Trophoblast cell (in vitro differentiated cells and primary cell): ENCODE measurements at places on chromosomes 3 and 15.

- peak; percentile 78 for DNase-seq
These were observed at the start of gene ABHD14A for GRCh38 chr3:51974963-51975851. TSS of gene ABHD14A (plus strand) at chr3:51975064. CDS start at chr3:51975136, 72 bp downstream.

GRCh38 chr3:174862101-174862500 lies 3.0 kb downstream of the NAALADL2 start:
- DNase-seq: peak; percentile 83

DNA sequence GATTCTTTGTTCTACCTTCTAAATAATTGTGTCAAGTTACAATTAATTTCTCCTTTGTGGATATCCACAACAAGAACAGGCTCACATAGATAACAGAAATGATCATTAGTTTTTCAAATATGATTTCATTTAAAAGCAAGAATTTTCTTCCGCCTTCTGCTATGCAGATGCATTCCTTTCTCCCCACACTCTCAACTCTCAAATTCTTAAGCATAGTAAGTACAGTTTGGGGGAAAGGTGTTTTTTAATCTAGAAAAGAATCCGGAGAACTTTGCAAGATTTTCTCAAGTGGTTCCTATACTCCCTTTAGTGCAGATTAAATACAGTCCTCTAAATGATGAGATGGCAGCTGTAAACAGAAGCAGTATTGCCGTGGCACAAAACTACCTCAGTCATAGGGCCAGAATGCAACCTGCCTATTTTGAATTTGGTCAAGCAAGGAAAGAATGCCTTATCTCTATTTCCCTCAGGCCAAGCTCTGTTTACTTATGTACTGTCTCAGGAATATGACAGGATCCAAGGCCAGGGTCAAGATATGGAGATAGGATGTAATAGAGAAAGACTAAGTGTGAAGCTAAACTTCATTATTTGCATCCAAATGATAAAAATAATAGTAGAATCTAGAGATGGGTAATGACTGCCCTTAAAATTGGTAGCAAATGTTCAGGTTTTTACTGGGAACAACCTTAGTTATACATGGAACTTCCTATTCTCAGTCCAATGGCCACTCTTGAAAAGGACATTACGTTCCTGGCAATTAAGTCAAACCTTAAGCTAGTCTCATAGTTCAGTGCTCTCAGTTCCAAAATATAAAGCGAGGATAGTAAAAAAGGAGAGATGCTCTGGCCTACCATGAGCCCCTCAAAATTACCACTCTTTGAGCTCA lies 77.3 kb upstream of the PHLDB2 start:
- peak; percentile 70 for DNase-seq

GRCh38 chr3:188946351-188947240 lies 225.2 kb upstream of the TPRG1 start:
- peak; percentile 19 for DNase-seq

DNA sequence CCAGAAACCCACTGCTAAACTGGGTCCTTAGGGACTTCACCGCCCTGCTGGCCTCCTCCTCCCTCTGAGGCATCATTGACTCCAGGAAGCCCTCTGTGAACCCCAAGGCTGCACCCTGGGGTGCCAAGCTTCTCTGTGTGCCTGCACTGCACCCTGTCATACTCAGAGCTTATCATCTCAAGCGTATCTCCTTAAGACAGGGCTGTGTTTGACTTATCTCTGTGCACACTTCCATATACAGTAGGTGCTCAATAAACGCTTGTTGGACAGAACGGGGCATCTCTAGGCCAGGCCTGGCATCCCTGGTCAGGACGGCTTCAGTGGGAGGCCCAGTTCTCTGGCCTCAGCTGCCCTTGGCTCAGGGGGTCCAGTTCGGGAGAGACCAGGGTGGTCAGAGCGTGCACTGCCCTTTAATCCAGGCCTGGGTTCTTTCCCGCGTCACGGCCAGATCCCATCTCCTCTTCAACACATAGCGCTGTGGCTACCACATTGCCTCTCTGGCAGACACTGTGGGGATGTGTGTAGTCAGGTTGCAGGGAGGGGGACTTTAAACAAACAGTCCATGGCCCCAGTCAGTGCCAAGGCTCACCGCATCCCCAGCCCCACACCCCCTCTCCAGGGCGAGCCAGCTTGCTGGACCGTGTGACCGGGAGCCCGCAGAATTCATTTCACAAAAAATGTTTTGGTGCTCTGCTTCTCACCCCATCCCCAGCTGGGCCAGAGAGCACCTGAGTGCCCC lies 33.4 kb downstream of the MAGEF1 start:
- DNase-seq: no peak

GRCh38 chr15:69319384-69320375 lies 21.0 kb downstream of the PAQR5 start:
- DNase-seq: no peak

- peak; percentile 36 for DNase-seq
These were observed 40.6 kb upstream of the POLR2M start for GRCh38 chr15:57665939-57666338.

- DNase-seq: no peak
These were observed 97.9 kb downstream of the APBA2 start for GRCh38 chr15:28983432-28984311.

- DNase-seq: peak; percentile 67
These were observed 123.2 kb upstream of the SLC7A14 start for GRCh38 chr3:170709046-170709445.

- no peak for DNase-seq
These were observed 16.3 kb downstream of the SLC35G2 start for GRCh38 chr3:136835089-136835812.

DNA sequence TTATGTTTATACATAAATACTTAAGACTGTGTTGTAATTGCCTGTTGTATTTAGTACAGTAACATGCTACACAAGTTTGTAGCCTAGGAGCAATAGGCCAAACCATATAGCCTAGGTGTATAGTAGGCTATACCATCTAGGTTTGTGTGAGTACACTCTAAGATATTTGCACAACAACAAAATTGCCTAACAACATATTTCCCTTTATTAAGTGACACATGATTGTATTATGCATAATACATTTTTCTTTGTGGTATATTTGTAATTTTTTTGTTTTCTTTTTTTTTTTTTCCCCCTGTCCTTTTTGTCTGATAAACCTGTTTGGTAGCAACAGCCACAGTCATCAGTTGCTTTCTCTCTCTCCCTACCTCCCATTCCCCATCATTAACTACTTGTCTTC lies 945.6 kb downstream of the ZPLD1 start:
- DNase-seq: no peak
